H1 (cell line): ENCODE measurements at places on chromosomes 3 and 15. TPM values are rescaled to one million over a fixed set of nuclear protein-coding genes. Genes with fewer than 3 reads are reported as not detected.

- DNase-seq: peak; percentile 60
Observed at GRCh38 chr15:50353975-50354837, 792 bp downstream of the GABPB1 start.

DNA sequence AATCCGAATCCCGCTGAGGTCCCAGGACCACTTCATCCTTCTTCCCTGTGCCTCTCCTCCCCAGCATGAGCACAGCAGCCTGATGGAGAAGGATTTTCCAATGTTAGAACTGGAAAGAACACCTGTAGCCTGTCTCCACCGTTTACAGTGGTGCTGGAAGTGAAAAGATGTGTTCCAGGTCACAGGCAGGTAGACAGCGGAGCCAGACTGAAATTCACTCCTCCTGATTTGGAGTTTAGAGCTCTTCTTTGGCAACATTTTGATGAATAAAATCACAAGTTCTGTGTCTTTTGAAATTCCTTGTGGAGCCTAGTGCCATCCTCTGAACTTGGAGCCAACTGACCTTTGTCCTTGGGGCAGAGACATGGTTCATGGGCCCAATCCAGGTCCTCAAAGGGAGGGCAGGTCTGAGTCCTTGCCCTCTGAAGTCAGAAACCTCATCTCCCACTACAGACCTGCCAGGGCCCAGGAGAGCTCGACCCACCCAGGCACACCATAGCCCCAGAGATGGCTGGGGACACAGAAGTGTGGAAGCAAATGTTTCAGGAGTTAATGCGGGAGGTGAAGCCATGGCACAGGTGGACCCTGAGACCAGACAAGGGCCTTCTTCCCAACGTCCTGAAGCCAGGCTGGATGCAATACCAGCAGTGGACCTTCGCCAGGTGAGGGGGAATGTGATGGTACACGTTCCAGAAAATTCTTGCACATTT, at the start of gene RTP3:
Gene RTP3 (plus strand): TSS at position 421 of the 710 bp plus-strand sequence. CDS start 87 bp downstream, at position 508.
- no peak for DNase-seq

Gene SPTBN5
- total RNA-seq: 0.84 and 1.1 TPM in 2 replicates

DNA sequence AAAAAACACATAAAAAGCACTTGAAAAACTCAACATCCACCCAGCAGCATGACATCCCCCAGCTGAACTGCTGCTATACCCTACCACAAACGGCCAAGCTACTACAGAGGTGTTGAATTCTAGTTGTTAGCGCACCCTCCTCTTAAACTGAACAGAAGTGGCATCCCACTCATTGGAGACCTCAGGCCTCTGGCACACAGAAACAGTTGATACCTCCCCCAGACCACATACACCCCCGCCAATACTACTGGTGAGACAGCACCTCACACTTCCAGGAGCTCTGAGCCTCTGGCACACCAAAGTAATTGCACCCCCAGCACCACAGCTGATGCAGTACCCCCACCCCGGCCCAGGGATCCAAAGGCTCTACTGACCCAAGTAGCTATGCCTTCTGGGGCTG, 190.2 kb downstream of the SCAPER start:
- DNase-seq: no peak

Gene CHST13
- 5.4 and 5.9 TPM in 2 replicates for total RNA-seq

DNA sequence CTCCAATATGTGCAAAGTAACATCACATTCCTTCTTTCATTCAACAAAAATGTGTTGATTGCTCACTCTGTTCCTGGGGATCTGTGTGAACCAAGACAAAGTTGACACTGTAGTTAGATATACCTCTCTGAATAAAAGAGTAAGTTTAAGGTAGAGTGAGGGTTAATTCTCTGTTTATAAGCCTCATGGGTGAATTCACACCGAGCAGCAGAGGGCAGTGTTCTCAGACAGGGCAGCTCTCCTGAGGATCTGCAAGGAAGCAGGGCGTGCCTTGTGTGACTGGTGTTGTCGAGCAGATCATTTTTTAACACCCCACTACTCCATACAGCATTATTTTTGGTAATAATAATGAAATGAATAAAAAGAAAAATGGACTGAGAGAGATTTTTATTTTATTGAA, 34.4 kb downstream of the PAQR9 start:
- DNase-seq: peak; percentile 70

DNA sequence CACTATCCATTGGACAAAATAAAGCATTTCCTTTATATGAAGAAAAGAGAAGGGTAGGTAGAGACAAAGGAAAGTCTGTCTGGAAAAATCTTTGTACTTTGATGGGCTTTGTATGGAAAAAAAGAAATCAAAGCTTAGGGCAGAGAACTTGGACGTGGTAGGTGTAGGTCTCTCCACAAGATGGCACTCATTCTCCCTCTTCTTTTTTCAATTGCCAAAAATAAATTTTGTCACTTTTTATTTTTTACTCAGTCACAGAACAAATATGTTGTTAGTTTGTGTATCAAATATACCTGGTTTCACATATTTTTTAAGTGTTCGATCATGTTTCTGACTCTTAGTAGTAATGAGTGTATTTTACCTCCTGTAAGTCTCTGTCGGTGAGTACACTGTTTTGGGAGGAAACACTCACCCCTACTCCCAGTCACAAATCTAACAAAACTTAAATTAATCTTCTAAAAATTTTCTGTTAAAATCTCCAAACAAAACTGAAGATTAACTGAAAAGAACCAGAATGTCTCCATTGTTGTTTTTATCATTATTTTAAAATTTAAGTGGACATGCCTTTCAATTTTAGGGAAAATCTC, 415.8 kb upstream of the GOLIM4 start:
- DNase-seq: no peak

DNA sequence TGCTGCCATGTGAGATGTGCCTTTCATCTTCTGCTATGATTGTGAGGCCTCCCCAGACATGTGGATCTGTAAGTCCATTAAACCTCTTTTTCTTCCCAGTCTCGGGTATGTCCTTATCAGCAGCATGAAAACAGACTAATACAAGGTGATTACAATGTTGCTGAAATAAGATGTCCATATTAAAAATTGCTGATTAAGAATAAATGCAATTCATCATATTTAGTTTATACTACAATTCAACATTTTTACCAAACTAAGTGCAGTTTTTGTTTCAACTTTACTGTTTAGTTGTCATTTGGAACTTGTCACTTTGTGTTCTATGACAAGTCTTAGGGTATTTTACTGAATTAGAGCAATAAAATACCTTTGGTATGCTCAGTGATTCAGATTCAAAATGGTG, 127.6 kb upstream of the TMCO5A start:
- no peak for DNase-seq

Gene FBN1
- 3.3 and 4.0 TPM in 2 replicates for total RNA-seq

- no peak for DNase-seq
Observed at GRCh38 chr15:38069511-38070011, 135.1 kb downstream of the TMCO5A start.

DNA sequence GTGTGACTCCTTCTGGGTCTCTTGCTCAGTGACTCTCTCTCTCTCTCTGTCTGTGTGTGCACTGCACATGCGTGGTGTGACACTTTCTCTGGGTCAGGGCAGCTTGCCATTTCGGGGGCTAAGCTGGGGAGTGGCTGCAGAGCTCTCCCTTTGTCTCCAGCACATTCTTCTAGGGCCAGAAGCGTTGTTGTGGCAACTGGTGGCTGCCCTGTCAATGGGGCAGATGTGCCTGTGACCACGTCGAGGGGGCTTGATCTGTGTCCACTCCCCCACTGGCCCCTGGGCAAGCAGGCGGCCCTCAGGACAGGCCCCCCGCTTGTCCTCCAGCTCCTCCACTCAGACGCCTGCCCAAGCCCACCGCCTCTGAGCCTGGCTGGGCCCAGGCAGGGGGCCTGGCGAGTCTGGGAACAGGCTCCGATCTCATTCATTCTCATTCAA, 67.8 kb downstream of the WNT7A start:
- DNase-seq: no peak

GRCh38 chr3:10933470-10933804, 59.1 kb upstream of the SLC6A1 start:
- no peak for DNase-seq

Gene HCLS1
- total RNA-seq: 0.86 and 1.3 TPM in 2 replicates

DNA sequence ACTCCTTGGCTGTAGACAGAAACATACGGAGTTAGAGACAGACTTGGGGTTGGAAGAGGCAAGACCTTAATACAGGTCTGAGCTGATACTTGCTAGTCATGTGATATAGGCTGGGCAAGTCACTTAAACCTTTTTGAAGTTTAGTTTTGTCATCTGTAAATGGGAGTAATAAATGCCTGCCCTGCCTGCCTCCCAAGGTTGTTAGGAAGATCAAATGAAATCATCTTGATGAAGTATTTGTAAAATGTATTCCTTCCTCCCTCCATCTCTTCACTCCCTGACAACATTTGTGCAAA, 2.9 kb downstream of the PXK start:
- no peak for DNase-seq

GRCh38 chr3:76107935-76108570, 322.7 kb upstream of the ZNF717 start:
- DNase-seq: no peak

DNA sequence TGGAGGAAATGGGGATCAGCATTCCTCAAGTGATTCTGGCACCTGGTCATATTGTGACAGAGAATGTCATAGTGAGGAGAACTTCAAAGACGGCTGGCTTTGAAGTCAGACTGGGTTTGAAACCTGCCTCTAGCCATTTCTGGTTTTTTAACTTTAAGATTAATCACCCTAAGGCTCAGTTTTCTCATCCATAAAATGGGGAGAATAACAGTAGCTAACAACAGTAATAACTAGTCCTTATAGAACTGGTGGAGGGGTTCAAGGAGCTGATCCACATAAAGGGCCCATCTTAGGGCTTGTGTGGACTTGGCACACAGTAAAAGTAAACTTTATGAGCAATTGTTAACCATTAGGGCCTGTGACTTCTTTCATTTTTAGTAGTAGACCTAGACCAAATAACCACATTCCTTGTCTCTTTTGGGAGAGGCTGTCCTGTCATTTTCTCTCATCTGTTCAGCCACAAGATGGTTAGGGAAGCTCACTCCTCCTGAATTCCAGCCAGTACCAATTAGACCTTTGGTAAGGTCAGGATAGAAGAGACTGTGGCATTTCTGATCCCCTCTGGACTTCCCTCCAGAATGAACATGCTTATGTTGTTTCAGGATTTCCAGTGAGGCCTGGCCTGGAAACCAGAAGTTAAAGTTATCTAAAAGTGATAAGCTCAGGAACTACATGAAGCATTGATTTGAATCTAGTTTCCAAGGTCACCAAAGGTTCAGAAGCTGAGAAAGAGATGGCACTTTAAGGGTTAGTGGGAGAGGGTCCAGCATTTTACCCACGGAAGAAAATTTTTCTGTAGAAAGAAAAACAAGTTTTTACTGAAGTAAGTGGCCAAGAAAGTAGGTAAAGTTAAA, 159.3 kb upstream of the DPH6 start:
- DNase-seq: no peak

Gene FBXL22
- total RNA-seq: 0.47 and 0.54 TPM in 2 replicates

- no peak for DNase-seq
Observed at GRCh38 chr15:70703096-70703878, 60.1 kb downstream of the UACA start.

Gene TGM5
- not detected in 2 replicates for total RNA-seq

DNA sequence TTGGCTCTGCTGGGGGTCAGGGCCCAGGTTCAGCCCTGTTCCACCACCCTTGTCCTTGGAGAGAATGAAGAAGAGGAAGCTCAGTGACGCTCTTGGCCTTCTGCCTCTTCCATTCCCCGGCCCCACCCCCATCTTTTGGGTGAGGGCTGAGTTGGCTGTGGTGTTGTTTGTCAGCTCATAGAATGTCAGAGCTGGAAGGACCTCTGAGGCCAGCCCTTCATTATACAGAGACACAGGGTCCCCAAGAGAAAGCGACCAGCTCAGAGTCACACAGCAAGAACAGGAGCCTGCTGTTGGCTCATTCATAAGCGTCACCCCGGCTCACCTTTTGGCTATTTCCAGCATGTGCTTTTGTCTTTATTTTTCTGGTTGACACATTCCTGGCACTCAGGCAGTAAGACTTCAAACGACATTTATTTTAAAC, 68.2 kb downstream of the AAGAB start:
- no peak for DNase-seq

- DNase-seq: no peak
Observed at GRCh38 chr3:119683421-119683820, 6.2 kb upstream of the COX17 start.

DNA sequence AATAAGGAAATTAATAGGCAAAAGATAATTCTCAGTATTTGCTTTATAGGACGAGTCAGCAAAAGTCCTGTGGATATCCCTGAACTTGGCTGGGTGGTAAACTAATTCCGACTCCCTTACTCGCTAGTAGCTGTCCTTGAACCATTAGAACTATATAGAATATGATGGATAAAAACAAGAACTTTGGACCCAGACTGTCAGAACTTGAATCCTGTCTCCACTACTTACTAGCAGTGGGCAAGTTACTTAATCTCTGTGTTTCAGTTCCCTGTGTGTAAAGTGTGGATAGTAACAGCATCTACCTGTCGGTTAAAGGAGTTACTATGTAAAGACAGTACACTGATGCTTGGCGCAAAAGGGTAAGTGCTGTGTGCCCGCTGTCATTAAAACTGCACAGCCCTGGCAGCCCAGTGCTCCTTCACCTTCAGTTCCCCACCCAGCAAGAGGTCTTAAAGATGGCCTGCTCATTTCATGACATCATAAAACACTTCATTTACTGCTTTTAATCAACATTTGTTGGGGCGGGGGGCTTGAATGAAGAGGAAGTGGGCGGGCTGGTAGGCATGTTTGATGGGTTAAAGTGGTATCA, 7.3 kb downstream of the TPM1 start:
- no peak for DNase-seq

Gene GATM
- total RNA-seq: 10.0 and 10.2 TPM in 2 replicates

GRCh38 chr3:66344848-66345578, 124.2 kb downstream of the SLC25A26 start:
- DNase-seq: no peak

Gene VGLL3
- 13.4 and 21.6 TPM in 2 replicates for total RNA-seq

GRCh38 chr15:69898243-69898642, 199.5 kb downstream of the TLE3 start:
- no peak for DNase-seq

DNA sequence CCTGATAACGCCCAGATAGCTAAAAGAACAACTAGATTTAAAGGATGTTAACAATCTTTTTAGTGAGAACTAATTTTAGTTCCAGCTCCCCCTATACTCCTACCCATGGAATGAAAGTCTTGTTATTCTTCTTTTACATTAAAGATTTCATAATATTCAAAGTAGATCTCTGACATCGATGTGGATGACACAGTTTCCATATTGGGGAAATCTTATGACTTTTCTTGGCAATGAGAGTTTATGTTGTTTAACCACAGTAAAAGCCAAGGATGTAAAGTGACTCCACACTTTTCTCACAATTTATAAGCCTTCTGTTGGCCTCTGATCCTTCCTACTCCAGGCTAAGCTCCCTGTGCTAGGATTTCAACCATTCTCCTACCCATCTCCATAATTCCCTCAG, 332.6 kb upstream of the KCNMB2 start:
- DNase-seq: no peak

- DNase-seq: no peak
Observed at GRCh38 chr15:73647259-73648013, 14.2 kb upstream of the NPTN start.

Gene ILDR1
- 1.6 and 1.8 TPM in 2 replicates for total RNA-seq

Gene PTX3
- 1.2 and 1.4 TPM in 2 replicates for total RNA-seq

DNA sequence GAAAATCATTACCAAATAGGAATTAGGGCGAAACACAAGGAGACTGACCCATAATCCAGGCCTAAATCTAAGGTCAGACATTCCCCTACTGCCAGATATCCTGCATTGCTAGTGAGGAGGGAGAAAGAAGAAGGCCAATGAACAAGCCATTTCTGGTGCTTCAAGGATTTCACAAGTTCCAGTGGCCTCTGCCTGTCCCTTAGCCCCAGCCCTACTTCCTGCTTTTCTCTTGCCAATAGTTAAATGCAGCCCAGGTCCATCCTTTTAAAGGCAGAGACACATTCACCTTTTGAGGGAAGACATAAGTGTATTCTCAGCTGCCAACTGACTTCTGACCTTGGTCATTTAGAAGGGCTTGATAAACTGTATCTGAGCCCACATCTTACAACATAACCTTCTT, 135.8 kb downstream of the ZNF621 start:
- DNase-seq: no peak

Gene VWA5B2
- 0.50 and 0.56 TPM in 2 replicates for total RNA-seq

Gene P2RY14
- not detected in 2 replicates for total RNA-seq
